H9 (cell line): ENCODE measurements at places on chromosomes 4 and X. TPM values are rescaled to one million over a fixed set of nuclear protein-coding genes. Genes with fewer than 3 reads are reported as not detected.

GRCh38 chr4:27176400-27176799, 315.8 kb downstream of the STIM2 start:
- peak; percentile 49 for DNase-seq
- H3K4me3 ChIP-seq, result no peak overlapping the region
- H3K4me1 ChIP-seq, result no peaks in the 10 kb centered on the region
- no peaks in the 10 kb centered on the region for H3K27me3 ChIP-seq

DNA sequence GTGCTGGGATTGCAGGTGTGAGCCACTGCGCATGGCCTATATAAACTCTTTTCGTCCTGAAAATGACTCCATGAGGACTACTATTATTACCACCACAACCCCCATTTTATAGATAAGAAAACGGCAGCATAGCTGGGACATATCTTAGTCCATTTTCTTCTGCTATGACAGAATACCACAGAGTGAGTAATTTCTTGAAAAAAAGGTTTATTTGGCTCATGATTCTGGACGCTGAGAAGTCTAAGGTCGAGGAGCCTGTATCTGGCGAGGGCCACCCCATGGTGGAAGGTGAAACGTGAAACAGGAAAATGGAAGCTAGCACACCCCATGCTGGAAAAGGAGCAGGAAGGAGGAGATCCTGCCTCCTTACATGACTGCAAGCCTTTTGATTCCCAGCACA, 68.9 kb downstream of the SMIM20 start:
- H3K27ac ChIP-seq, result no peak overlapping the region
- no peak overlapping the region for H3K4me3 ChIP-seq
- H3K27me3 ChIP-seq, result no peaks in the 10 kb centered on the region
- H3K36me3 ChIP-seq, result peaks cover 4% of the 10 kb centered on the region; the same call in 1 of the 2 replicates

DNA sequence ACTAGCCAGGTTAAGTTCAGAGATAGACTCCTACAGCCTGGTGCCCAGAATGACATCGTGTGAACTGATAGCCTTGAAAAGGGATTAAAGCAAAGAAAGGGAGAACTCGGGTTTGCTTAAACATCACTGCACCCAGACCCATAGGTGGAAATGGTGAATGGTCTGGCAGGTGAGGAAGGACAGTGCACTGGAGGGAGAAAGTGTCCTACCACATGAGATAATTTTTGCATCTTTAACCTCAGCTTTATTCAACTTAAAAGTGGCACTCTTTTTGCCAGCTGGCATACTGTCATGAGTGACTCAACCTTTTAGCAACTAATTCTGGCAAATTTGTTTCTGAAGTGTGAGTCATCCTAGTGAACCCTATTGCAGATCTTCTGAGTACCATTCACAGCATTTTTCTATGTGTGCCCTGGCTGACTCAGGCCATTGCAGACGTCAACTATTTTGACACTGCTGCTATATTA, 53.0 kb upstream of the DAPP1 start:
- H3K4me3 ChIP-seq, result no peak overlapping the region
- no peaks in the 10 kb centered on the region for H3K36me3 ChIP-seq
- H3K4me1 ChIP-seq, result no peaks in the 10 kb centered on the region
- DNase-seq, result no peak
- no peak overlapping the region for H3K27ac ChIP-seq

DNA sequence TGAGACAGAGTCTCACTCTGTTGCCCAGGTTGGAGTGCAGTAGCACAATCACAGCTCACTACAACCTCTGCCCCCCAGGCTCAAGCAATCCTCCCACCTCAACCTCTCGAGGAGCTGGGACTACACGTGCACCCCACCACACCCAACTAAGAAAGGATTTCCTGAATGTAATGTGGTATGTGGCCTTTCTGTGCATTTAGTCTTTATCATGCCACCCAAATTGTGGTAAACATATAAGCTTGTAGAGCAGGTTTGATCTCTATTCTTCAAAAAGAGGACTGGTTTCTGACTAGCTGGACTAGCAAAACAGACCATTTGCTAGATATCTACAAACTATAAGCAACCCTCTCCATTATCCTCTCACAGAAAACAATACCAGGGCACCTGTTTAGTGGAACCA, 33.6 kb downstream of the ELOVL6 start:
- no peaks in the 10 kb centered on the region for H3K27me3 ChIP-seq
- no peak for DNase-seq
- H3K4me1 ChIP-seq, result no peaks in the 10 kb centered on the region
- no peak overlapping the region for H3K4me3 ChIP-seq

DNA sequence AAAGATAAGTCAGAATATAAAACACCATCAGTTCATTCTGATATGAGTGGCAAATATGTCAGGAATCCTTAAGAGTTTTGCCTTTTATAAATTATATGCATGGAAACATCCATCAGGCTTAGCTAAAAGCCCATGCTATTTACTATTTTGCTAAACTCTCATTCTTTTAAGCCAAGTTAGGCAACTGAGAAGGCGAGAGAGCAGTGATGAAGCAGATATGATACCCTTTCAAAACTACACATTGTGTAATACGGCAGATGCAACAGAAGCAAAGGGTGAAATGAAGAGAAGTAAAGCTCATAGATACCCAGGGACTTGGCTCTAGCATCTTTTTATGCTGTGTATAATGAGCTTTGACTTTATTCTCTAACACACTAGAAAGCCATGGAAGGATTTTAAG, 95.8 kb downstream of the SLIT2 start:
- DNase-seq, result no peak
- no peaks in the 10 kb centered on the region for H3K27me3 ChIP-seq
- H3K27ac ChIP-seq, result no peak overlapping the region
- no peak overlapping the region for H3K4me3 ChIP-seq
- H3K4me1 ChIP-seq, result no peaks in the 10 kb centered on the region

DNA sequence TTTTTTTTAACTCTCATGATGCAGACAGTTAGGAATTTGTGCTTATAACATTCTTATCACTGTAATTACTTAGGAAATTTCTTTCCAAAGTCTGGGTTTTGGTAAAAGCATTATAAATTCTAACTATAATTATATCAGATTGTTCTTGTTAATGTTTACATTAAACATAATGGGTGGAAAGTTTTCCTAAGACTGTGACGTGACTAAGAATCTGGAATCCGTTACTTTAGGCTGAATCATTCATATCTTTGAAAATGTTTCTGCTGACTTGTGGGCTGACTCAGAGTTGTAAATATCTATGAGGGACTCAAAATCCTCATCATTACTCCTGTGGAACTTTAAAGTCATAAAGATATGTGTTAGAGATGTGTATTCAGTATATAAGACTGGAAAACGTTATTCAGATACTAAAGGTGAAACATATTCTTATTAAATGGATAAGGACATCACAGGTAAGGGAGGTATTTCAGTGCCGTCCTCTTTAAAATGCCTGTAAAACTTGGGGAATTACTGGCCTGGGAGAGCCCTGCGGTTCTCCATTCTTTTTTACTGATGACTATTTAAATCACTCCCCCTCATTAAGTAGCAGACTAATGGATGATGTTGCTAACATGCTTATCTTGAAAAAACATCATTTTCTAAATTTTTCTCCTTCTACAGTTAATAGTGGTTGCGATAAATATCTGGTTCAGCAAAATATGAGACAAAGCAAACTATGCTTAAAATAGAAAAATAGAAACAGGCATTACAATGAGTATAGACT, 159.0 kb downstream of the DCLK2 start:
- H3K4me1 ChIP-seq, result no peaks in the 10 kb centered on the region
- H3K27me3 ChIP-seq, result no peaks in the 10 kb centered on the region
- no peaks in the 10 kb centered on the region for H3K36me3 ChIP-seq
- no peak for DNase-seq
- no peak overlapping the region for H3K4me3 ChIP-seq

GRCh38 chrX:13487731-13488505, 81.5 kb upstream of the EGFL6 start:
- peaks cover 3% of the 10 kb centered on the region; the same call in 1 of the 2 replicates for H3K4me1 ChIP-seq
- H3K36me3 ChIP-seq, result peaks cover 5% of the 10 kb centered on the region; the same call in 1 of the 2 replicates
- no peaks in the 10 kb centered on the region for H3K27me3 ChIP-seq
- no peak overlapping the region for H3K4me3 ChIP-seq
- DNase-seq, result peak; percentile 54

DNA sequence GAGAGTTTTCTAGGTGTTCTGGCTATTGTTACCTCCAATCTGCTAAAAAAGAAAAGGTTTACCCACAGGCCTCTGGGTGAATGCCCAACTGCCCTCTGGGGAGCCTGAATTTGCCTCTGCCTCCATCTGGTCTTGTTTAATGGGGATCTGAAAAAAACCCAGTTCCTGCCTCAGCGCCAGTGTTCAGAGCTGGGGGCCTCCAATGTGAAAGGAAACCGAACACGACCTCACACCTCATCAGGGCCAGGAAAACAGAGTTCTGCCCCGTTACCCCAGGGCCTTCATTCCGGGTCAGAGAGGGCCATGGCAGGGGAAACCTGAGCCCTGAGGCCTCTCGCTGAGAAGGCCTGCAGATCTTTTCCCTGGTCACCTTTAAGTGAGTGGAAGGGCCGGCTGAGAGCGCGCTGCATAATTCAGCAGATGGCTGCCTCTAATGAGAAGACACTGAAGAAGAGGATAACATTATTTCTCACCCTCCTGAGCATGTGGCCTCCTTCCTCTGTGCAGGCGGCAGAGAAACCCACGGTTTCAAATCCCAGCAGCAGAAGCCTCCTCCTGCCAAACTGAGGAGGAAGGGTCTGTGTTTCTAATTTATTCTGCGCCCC, 6.8 kb downstream of the SEPTIN6 start:
- DNase-seq, result no peak
- H3K27me3 ChIP-seq, result no peaks in the 10 kb centered on the region
- H3K27ac ChIP-seq, result no peak overlapping the region
- H3K4me1 ChIP-seq, result peaks cover 2% of the 10 kb centered on the region; the same call in 1 of the 2 replicates
- no peak overlapping the region for H3K4me3 ChIP-seq
- H3K36me3 ChIP-seq, result peaks cover 4% of the 10 kb centered on the region; the same call in 1 of the 3 replicates

DNA sequence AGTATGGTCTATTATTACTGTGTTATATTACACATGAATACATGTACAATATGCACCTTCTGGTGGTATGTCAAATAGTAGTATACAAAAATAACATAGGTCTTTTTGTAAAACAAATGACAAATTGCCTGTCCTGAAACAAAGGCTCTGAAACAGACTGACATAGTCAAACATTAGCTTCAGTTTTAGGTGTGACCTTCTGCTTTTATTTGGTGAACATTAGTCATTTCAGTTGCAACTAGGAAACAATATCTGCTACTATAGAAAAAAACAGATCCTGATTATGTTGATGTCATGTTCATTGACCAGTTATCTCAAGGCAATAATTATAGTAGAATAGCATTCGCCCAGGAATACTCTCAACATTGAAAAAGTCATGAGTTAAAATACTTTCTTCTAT, 123.0 kb downstream of the CHRNA9 start:
- H3K27ac ChIP-seq, result no peak overlapping the region
- DNase-seq, result no peak
- no peaks in the 10 kb centered on the region for H3K27me3 ChIP-seq
- H3K4me3 ChIP-seq, result no peak overlapping the region
- H3K4me1 ChIP-seq, result no peaks in the 10 kb centered on the region; the same call in 1 of the 2 replicates

GRCh38 chr4:77430847-77431246, 174.8 kb upstream of the CXCL13 start:
- no peak for DNase-seq
- H3K27ac ChIP-seq, result no peak overlapping the region
- no peak overlapping the region for H3K4me3 ChIP-seq

DNA sequence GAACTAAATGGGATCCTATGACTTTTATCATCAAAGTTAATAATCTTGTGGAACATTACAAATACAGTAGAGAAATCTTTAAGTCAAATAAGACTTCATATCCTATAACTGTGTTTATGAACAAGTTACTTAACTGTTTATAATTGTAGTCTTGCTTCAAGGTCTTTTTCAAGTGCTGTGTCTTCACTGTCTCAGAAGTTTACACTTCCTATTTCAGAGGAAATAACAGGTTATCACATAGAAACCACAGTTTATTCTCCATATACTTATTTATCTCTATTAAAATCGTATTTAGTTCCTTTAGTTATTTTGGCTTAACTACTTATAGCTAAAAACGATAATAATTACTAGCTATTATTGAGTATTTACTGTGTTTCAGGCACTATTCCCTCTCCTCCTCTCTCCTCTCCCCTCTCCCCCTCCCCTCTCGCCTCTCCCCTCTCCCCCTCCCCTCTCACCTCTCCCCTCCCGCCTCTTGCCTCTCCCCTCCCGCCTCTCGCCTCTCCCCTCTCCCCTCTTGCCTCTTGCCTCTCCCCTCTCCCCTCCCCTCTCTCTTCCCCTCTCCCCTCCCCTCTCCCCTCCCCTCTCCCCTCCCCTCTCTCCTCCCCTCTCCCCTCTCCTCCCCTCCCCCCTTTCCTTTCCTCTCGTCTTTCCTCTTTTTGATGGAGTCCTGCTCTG, 63.7 kb downstream of the RBPJ start:
- no peaks in the 10 kb centered on the region for H3K27me3 ChIP-seq
- H3K36me3 ChIP-seq, result peaks cover 27% of the 10 kb centered on the region

- H3K27ac ChIP-seq, result no peak overlapping the region
- DNase-seq, result peak; percentile 65
- peaks cover 5% of the 10 kb centered on the region; the same call in 2 of the 3 replicates for H3K36me3 ChIP-seq
- H3K4me1 ChIP-seq, result no peaks in the 10 kb centered on the region
Measured at GRCh38 chrX:43750248-43750676, 94.2 kb downstream of the MAOA start.

- H3K36me3 ChIP-seq, result peaks cover 11% of the 10 kb centered on the region
- H3K27ac ChIP-seq, result no peak overlapping the region
- H3K4me3 ChIP-seq, result no peak overlapping the region
- H3K27me3 ChIP-seq, result no peaks in the 10 kb centered on the region
- no peaks in the 10 kb centered on the region for H3K4me1 ChIP-seq
Measured at GRCh38 chr4:3426465-3427133, 15.2 kb upstream of the HGFAC start.

GRCh38 chr4:62156205-62156604, 956.1 kb downstream of the ADGRL3 start:
- no peaks in the 10 kb centered on the region for H3K4me1 ChIP-seq
- no peak for DNase-seq
- no peaks in the 10 kb centered on the region for H3K27me3 ChIP-seq
- H3K4me3 ChIP-seq, result no peak overlapping the region
- H3K27ac ChIP-seq, result no peak overlapping the region

DNA sequence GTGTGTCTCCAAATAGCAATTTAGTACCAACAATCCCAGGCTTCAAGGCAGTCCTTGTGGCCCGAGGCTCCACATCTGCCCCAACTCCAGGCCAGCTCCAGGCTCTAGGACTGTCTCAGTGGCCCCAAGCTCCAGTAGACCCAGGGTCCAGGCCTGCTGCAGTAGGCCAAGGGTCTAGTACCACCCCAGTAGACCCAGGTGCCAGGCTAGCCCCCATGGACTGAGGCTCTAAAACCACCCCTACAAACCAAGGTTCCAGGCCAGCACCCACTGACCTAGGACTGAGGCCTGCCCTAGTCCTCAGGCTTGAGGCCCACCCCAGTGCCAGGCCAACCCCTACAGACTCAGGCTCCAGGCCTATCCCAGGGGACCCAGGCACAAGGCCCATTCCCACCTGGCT, 191.6 kb downstream of the DLG3 start:
- H3K4me3 ChIP-seq, result no peak overlapping the region
- H3K27me3 ChIP-seq, result no peaks in the 10 kb centered on the region
- peaks cover 6% of the 10 kb centered on the region for H3K36me3 ChIP-seq
- no peaks in the 10 kb centered on the region for H3K4me1 ChIP-seq
- no peak overlapping the region for H3K27ac ChIP-seq

GRCh38 chr4:155667568-155668511, 1.2 kb downstream of the GUCY1A1 start:
- peaks cover 45% of the 10 kb centered on the region for H3K27me3 ChIP-seq
- H3K4me1 ChIP-seq, result no peaks in the 10 kb centered on the region

DCLK2 gene
- 0.33 and 0.39 TPM in 2 replicates for total RNA-seq

UGT2A1 gene
- 0.26 TPM in 1 of 2 replicates, not detected in the other for total RNA-seq

STARD8 gene
- total RNA-seq, result 0.39 and 0.52 TPM in 2 replicates

MAMLD1 gene
- total RNA-seq, result 0.48 and 0.53 TPM in 2 replicates

TCEAL6 gene
- not detected in 2 replicates for total RNA-seq

GYPA gene
- total RNA-seq, result not detected in 2 replicates

CHST7 gene
- total RNA-seq, result 17.1 and 18.7 TPM in 2 replicates

PDLIM3 gene
- 12.0 and 13.1 TPM in 2 replicates for total RNA-seq

CD38 gene
- 0.07 and 0.57 TPM in 2 replicates for total RNA-seq

IRS4 gene
- 8.2 and 8.9 TPM in 2 replicates for total RNA-seq

BMX gene
- not detected in 2 replicates for total RNA-seq

GABRQ gene
- total RNA-seq, result 3.8 and 3.9 TPM in 2 replicates

EMCN gene
- total RNA-seq, result not detected in 2 replicates

EPGN gene
- not detected in 2 replicates for total RNA-seq
